ENCODE measurements at places on chromosomes 3 and 15.

DNA sequence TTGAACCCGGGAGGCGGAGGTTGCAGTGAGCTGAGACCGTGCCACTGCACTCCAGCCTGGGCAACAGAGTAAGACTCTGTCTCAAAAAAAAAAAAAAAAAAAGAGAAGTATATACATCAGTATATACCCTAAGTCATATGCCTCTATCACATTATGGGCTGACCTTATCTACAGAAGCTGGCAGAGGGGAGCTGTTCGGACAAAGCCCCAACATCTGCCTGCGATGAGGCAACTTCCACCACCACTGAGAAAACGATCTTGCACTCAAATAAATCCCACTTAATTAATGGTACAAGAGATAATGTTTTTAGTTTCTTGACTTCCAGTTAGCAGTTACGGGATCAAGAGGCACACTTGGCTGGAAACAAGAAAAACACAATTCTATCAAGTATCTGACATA lies 2.2 kb downstream of the GLT8D1 start:
- no peak for DNase-seq

GRCh38 chr15:51818150-51818549 lies 11.3 kb upstream of the TMOD3 start:
- no peak for DNase-seq

- DNase-seq, result peak; percentile 26
These were observed 161.5 kb upstream of the PFN2 start for GRCh38 chr3:150132101-150132749.

GRCh38 chr3:9784965-9785364 lies 7.3 kb downstream of the TADA3 start:
- DNase-seq, result no peak

DNA sequence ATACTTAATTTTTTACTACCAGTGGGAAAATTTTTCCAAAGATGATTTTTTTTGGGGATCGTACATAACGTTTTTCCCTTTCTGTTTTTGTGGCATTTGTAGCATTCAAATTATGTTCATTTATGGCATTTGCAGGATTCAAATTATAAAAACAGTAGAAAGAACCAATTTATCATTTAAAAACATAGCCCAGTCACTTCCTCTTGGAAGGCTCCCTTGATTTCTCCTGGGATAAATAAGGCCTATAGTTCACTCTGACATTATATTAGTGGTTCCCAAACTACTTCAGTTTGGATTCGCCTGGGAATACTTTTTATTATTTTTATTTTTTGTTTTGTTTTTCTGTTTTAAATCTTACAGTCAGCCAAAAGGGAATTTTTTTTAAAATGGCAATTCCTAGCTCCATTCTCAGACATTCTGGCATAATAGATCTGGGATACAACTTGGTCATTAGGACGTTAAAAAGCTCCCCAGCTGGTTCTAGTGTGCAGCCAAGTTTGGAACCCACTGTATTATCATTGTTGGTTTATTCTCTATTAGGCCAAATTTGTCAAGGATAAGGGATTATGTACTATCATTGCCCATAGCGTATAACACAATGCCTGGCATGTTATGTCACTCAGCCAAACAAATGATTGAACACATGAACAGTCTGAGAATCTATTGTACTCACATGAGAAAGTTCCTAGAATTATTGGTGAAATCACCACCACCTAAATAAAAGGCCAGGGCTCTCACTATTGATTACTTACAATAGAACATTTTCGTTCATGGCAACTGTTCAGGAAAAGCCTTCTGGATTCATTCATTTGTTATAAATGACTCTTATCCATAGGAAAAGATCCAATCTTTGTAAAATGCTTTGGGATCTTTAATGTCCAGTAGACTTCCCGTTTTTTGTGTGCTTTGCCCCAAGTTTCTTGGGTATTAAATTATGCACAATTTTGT lies 28.9 kb downstream of the RARB start:
- DNase-seq, result no peak

GRCh38 chr3:128970740-128971047 lies 23.2 kb downstream of the CFAP92 start:
- DNase-seq, result no peak

GRCh38 chr15:62958528-62959363 lies 83.8 kb upstream of the TPM1 start:
- no peak for DNase-seq

DNA sequence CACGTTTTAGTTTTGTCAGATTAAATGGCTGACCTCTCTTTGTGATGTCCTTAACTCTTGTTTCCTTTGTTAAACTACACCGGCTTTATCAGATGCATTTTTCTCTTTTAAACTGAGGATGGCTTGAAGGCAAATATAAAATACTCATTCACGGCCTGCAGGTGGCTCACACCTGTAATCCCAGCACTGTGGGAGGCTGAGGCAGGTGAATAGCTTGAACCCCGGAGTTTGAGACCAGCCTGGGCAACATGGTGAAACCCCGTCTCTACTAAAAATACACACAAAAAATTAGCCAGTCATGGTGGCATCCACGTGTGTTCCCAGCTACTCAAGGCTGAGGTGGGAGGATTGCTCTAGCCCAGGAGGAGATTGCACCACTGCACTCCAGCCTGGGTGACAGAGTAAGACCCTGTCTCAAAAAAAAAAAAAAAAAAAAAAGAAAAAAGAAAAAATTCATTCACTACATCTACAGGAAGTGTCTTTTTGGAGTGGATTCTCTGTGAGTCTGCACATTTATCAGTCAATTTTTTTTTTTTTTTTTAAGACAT lies 34.7 kb upstream of the SACM1L start:
- DNase-seq, result peak; percentile 33

GRCh38 chr15:67834581-67835296 lies 5.1 kb downstream of the RNU6-1 start:
- no peak for DNase-seq

GRCh38 chr15:52499506-52499905 lies 29.2 kb downstream of the MYO5A start:
- no peak for DNase-seq

- peak; percentile 9 for DNase-seq
These were observed 38.0 kb upstream of the XCR1 start for GRCh38 chr3:46065294-46065705.

DNA sequence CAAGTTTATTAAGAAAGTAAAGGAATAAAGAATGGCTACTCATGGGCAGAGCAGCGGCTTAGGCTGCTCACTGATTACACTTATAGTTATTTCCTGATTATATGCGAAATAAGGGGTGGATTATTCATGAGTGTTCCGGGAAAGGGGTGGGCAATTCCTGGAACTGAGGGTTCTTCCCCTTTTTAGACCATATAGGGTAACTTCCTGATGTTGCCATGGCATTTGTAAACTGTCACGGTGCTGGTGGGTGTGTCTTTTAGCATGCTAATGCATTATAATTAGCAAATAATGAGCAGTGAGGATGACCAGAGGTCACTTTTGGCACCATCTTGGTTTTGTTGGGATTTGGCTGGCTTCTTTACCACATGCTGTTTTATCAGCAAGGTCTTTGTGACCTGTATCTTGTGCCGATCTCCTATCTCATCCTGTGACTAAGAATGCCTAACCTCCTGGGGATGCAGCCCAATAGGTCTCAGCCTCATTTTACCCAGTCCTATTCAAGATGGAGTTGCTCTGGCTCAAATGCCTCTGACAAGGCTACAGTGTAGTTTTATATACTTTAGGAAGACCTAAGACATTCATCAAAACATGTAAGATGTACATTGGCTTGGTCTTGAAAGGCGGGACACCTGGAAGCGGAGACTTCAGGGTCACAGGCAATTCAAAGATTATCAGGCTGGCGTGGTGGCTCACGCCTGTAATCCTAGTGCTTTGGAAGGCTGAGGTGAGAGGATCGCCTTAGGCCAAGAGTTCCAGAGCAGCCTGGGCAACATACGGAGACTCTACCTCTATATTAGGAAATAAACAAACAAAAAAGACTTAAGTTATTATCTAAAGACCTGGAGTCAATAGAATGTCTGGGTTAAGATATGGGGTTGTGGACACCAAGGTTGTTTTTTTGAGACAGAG lies 3.2 kb upstream of the BLOC1S6 start:
- DNase-seq, result no peak

DNA sequence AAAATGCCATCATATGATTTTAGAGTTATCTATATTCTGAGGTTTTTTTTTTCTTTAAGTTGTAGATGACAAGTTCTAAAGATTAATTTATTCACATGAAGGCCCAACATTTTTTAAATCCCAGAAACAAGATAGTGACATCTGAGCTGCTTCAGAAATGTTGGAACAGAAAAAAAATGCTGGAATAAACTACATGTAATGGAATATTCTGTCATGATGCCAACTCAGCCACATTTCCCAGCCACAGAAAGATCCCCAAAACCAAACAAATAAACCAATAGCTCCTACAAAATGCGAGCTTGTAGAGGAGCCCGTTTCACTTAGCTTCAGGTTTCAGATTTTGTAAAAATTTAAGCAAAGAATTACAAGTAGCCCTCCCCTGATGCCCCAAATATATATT lies 111.0 kb upstream of the MYO5C start:
- DNase-seq, result no peak

- DNase-seq, result no peak
These were observed 7.1 kb downstream of the CSPG5 start for GRCh38 chr3:47571391-47572175.

GRCh38 chr15:83063551-83063950 lies 3.5 kb downstream of the BTBD1 start:
- DNase-seq, result no peak

DNA sequence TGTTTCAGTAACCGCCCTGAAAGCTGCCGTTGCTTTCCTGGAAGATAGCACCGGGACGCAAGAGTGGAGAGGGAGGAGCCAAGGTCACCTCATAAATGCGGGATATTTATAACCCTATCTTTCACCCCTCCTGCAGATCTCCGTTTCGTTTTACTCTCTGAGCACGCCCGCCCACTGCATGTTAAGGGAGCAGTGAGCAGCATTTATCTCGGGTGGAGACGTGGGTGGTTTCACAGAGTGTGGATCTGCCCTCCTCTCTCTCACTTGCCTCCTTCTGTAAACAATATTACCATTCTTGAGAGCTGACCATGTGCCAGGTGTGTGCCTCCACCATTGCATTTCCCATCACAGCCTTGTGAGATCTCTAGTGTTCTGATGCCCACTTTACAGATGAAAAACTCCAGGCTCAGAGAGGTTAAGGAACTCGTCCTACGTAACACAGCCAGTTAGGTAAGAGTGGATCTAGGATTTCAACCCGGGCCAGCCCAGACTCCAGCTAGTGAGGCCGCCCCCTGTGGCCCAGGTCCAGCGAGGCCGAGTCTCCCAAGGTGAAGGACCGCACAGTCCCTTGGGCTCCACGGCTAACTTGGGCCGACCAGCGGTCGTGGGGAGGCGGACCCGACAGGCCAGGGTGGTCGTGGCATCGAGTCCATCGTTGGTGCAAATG lies 16.9 kb upstream of the SEMA4B start:
- DNase-seq, result peak; percentile 60

- DNase-seq, result no peak
These were observed 64.6 kb downstream of the STAC start for GRCh38 chr3:36444909-36445308.

- DNase-seq, result no peak
These were observed 6.9 kb downstream of the C15orf62 start for GRCh38 chr15:40776537-40777141.

DNA sequence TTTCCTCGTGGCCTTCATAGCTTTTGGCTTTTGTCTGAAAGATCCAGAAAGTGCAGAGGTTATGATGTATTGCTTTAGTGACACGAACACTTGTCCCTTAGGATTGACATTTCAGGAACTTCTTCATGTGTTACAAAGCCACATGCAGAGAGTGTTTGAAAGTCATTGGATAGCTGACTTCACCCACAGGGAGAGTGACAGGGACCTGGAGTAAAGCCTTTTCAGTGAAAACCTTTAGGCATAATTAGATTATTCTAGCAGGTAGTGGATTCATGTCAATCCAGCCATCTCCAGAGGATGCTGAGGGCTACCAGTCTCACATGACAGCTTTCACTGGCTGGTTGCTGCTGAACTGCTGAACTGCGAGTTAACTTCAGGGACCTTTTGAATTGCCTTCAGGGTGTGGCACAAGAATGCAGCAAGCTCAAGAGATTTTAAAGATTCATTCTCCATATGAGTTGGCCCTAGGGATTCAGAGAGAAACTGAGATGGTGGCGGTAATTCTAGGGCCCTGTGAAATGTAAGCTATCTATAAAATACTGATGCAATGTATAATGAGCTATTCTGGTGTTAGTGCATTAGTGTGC lies 267.0 kb upstream of the GOLIM4 start:
- no peak for DNase-seq

DNA sequence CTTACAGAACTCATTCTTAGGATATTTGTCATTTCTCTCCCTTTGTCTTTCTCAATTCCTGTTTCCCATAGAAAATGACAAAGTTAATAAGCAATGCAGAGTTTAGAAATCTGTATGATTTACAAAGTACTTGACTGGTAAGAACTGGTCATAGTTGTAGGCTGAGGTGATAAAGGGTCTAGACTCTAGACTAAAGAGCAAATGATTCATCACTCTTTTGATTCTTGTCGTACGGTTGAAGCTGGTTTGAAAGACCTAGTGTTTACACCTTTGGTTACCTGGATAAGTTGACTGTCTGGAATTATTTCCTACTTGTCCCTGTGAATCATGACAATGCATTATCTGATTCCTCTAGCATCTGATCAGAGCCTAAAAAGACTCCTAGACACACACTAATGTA lies 58.9 kb upstream of the TP63 start:
- no peak for DNase-seq

DNA sequence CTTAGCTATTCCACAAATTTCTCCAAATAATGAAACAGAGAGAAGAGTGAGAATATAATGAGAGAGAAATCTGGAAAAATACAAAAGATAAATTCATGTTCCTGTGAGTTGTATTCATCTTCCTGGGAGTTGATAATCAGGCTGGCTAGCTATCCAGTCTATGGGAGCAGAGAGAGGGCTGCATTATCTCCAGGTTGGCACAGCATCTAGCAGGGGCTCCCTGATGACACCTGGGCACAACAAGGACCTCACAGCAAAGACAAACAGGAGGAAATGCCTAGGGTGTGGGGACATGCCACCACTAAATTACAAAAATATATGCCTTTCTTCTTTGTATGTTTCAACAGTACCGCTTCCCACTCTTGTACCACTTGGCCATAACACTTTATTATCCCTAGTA lies 1.9 kb downstream of the EHD4 start:
- DNase-seq, result no peak

- DNase-seq, result no peak
These were observed 23.2 kb upstream of the ACTC1 start for GRCh38 chr15:34818526-34818925.

GRCh38 chr15:83844742-83845141 lies 190.8 kb downstream of the ADAMTSL3 start:
- no peak for DNase-seq

- DNase-seq, result peak; percentile 89
These were observed 542.9 kb downstream of the FHIT start for GRCh38 chr3:60708191-60708975.

DNA sequence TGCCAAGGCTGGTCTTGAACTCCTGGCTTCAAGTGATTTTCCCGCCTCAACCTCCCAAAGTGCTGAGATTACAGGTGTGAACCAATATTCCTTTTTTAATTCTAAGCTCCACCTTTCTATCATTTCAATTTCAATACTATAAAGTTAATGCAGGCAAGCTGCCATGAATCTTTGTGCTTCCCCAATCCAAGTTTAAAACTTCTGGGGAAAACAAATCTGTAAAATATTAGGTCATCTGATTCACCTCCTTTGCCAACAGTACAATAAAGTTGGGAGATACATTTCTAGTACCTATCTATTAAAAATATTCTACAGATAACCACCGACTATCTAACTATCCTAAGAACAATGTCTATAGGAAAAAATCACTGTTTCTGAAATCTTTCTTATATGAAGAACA lies 102.1 kb downstream of the ATP8B4 start:
- no peak for DNase-seq
